ENCODE measurements at places on chromosomes 5 and 9.

DNA sequence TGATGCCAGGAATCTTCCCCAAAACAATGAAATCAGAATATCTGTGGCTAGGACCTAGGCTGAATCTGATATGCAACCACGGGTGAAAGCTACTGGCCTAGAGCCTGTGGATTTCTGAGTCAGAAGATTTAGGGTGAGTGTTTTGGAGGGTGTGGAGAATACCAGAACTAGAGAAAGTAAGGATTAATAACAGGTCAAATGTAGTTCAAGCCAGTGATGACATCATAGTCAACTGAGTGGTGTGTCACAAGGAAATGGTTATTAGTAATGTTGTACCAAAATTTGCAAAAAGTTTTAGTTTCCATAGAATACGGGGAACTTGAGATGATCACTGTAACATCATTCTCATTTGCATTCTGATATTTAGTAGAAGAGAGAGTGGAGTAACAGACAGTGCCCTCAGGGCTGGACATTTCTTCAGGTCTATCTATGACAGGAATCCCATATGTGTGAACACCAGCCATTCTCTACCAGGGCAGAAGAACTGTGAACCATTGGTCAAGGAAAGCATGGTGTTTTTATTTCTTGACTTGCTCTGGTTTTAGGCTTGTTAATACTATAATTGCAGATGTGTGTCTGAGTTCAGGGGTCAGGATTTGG lies 3.7 kb downstream of the GALNT12 start:
- DNase-seq = no peak

GRCh38 chr9:127847833-127848755 lies 6.4 kb downstream of the ENG start:
- DNase-seq = no peak

- no peak for DNase-seq
These were observed 88.9 kb downstream of the PAM start for GRCh38 chr5:102843997-102844396.

DNA sequence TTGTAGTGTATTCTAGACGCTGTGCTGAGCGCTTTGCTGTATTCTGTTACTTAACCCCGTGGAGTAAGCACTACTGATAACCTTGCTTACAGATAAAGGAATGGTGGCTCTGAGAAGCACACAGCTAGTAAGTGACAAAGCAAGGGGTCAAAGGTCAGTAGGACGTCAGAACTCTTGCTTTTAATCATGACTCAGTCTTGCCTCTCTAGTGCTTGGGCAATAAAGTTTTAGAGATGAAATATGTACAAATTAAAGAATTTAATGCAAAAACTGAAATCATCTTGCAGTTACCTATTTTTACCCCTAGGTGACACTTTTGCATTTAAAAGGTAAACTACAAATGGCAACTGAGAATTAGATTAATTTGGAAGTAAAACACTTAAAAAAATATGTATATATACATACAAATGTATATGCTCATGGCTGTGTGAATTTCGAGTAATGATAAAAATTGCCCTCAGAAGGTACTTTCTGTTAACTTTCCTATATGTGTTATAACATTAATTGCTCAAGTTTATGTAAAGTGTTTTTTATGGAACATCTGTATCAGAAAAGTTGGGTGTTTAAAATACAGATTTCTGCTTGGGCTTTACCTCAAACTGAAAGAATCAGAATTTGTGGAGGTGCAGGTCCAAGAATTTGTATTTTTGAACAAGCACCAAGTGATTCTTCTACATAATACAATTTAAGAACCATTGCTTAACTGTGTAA lies 175.1 kb upstream of the DAB2 start:
- DNase-seq = no peak

DNA sequence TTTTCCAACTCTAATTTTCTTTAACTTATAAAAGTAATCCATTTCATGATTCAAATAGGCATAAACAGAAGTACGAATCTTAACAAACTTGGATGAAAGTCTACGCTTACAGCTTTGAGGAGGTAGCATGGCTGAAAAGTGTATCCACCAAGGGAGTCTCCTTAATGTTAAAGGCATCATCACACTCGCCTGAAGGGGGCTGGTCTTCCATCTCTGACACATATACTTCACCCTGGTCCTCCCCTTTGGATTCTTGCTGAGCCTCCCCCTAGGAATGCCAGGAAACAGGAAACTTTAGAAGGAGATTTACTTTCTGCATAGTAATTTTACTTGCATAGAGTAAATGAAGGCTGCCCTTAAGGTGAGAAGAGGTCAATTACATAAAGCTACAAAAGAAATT lies 10.3 kb upstream of the NME5 start:
- DNase-seq = no peak

GRCh38 chr5:80597500-80597899 lies 27.4 kb upstream of the ANKRD34B start:
- DNase-seq = no peak
